ENCODE measurements at places on chromosomes 6 and 20.

DNA sequence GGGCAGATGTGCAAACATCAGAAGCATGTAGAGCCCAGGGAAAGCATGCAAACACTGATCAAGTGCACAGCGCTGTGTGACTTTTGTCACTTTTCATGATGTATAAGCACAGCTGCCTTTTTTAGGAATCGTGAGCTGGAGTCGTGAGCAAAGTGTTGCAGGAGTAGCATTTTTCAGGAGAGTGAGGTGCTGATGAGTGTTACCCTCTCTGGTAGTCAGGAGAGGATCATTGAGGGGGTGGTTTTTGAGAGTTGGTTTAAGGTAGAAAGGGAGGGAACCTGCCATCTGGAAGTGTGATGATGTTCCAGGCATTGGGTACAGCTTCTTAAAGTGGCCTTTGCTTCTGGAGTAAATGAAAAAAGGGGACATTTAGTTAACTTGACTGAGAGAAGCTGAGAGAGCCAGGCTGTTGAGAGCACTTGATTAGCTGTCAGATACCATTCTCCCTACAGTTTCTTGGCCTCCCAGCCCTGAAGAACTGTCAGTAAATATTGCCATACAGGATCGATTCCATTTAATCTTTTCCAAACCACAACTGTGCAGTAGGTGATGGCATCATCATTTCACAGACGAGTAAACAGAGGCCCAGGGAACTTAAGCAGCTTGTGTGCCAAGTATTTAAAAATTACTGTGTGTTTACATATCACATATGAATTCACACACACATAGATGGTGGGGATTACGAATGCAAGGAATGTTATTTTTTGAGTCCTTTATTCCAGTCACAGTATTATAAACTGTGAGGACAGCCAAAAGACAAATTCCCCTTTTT lies 28.9 kb downstream of the TPD52L1 start:
- no peak for DNase-seq

DNA sequence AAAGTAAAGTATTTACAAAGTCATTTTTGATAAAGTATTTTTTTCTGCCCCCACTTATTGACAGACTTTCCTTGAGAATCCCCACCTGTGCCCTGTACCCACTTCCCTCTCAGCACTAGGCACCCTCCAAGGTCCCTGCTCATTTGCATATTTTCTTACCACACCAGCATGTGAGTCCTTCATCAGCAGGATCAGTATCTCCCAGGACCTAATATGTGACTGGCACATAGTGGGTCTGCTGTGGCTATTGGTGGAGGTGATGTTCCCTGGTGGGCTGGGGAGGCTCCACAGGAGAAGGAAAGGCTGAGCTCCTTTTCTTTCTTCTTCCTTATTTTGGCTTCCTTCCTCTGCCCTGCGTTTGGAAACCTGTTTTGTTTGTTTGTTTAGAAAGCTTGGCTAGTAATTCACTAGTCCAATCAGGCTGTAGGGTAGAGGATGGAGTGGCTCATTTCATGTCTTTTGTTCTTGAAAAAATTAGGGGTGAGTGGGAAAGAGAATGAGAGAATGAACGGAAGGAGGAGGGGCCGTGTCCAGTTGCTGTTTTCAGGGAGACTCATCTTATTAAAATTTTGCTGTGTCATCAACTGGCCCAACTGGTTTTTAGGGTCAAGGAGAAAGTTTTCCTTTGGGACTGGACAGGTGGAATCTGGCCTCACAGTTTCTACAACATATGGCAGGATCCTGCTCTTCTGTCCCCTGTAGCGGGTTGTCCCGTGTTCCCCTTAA lies 2.8 kb upstream of the RNF24 start:
- no peak for DNase-seq

GRCh38 chr20:44187054-44187771 lies at the start of gene JPH2:
TSS of gene JPH2 (minus strand) at chr20:44187188. CDS start at chr20:44186705, 483 bp downstream.
- DNase-seq, result no peak

GRCh38 chr20:22620342-22620741 lies 36.0 kb upstream of the FOXA2 start:
- no peak for DNase-seq

DNA sequence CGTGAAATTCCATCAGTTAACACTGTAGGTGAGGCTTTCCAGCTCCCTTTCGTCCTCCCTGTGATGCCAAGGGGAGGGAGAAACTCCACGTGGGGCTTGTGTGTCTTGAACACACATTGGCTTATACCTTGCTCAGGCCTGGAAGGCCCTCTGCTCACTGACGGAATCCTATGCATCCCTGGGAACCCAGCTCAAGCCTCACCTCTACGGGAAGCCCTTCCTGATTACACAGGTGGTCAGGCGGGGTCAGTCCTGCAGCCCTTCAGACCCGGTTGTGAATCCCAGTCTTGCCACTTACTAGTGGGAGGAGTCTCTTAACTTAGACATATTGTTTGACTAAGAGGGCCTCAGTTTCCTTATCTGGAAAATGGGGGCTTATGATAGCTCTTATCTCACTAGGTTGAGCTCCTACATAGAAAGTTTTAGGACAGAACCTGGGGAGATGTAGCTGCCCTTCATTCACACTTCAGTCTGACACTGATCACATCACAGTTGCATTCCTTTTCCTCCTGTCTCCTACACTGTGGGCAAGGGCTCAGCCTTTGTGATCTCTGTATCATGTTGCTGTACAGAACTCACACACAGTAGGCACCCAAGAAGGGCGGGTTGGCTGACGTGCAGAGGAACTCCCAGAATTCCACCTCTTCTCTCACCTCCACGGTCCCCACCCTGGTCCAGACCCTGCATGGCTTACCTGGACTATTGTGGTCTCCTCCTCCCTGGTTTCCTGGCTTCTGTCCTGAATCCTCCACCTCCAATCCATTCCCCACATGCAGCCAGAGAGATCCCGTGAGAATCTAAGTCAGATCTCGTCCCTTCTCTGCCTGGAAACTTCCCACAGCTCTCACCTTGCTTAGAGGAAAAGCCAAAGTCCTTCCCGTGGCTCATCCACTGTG lies 129.6 kb downstream of the CEBPB start:
- no peak for DNase-seq

DNA sequence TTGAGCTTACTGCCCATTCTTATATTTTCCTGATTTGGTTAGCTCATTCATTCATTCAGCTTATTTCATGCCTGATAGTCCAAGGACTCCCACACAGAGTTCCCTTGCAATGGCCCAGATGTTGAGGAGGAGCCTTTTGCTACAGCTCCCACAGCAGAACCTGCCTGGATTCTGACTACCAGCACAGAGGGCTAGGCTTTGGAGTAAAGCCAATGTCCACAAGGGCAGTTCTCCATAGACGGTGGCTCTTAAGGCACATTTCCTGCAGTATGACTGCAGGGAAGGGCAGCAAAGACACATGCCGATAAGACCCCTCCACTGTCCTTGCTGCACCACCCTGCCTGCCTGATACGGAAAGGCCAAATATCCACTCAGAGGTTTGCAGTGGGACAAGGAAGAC lies 112.3 kb upstream of the SYNDIG1 start:
- no peak for DNase-seq

GRCh38 chr6:148758492-148758891 lies 11.7 kb downstream of the UST start:
- DNase-seq, result no peak

- no peak for DNase-seq
Observed at GRCh38 chr6:130811932-130812331, 15.3 kb upstream of the SMLR1 start.

DNA sequence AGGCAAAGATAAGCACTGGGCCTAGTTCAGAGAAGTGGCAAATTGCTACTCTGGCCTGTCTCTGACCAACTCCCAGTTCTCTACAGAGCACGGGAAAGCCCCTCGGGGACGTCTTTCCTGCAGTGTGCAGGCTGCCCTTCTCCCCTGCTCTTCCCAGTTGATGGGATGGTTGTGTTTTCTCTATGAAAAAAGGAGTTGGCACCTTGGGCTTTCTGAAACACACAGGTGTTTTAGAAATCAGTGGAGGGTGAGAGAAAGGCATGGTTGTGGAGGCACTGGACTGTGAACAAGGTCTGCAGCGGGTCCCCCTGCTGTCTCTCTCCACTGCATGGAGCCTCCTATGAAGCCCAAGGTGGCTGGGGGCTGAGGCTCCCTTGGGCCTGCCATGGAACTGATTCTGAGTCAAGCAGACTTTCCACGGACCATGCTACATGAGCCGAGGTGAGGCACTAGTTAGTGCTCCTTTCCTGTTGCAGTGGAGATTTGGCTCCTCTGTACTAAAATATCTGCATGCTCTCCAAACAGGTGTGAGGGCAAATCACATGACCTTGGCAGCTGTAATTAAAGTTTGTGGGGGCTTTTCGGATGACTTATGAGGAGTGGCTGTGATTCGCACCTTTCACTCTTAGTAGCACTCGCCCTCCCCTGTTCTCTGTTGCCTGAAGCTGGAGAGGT lies 16.3 kb downstream of the GTSF1L start:
- no peak for DNase-seq

- no peak for DNase-seq
Observed at GRCh38 chr6:109188115-109188411, 92.8 kb downstream of the CEP57L1 start.

DNA sequence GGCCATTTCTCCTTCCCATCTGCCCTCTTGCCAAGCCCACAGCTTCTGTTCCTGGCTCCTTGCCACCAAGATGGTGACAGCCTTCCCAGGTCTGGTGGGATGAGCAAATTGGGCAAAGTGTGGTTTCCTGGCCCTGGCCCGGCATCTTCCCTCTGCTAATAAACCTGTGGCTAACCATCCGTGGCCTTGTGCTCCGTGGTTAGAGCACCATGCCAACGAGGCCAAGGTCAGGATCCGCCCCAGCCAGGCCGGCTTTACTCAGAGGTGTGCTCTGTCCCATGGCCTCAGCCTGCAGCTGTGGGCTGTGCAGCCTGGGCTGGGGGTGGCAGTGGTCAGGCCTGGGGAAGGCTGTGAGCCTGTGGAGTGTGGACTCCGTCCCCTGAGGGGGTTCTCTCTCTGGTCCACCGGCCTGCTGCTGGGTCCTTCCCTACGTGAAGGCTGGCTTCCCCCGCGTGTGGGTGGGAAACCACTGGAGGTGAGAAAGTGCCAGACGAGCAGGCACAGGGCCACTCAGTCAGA lies 117.4 kb downstream of the VEGFA start:
- no peak for DNase-seq

DNA sequence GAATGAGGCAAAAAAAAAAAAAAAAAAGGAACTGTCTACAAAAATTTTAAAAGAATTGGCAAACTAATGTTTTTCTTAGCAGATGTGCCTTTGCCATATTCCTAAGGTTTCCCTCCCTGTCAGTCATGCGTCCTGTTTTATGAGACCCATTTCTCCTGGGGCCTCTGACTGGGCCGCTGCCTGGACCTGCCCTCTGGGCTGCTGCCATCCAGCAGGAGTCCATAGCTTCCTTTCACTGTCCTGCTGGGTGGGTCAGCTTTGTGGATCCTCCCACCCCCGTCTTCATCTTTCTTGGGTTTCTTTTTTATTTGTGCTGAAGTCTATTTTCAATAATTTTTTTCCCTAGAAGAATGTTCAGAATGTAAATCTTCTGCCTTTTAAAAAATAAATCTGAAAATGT lies 110.8 kb upstream of the SCP2D1 start:
- DNase-seq, result no peak

- DNase-seq, result no peak
Observed at GRCh38 chr6:92159046-92159445, 1260.3 kb downstream of the EPHA7 start.

GRCh38 chr6:29183594-29183993 lies 12.9 kb downstream of the OR2J2 start:
- DNase-seq, result no peak

- peak; percentile 29 for DNase-seq
Observed at GRCh38 chr6:26272171-26272637, 92.8 kb upstream of the BTN3A2 start.

GRCh38 chr6:115753446-115753845 lies 307.2 kb downstream of the FRK start:
- DNase-seq, result no peak

GRCh38 chr6:137676888-137677287 lies 182.7 kb upstream of the OLIG3 start:
- DNase-seq, result no peak

GRCh38 chr20:39021748-39022147 lies 59.6 kb downstream of the DHX35 start:
- DNase-seq, result no peak

DNA sequence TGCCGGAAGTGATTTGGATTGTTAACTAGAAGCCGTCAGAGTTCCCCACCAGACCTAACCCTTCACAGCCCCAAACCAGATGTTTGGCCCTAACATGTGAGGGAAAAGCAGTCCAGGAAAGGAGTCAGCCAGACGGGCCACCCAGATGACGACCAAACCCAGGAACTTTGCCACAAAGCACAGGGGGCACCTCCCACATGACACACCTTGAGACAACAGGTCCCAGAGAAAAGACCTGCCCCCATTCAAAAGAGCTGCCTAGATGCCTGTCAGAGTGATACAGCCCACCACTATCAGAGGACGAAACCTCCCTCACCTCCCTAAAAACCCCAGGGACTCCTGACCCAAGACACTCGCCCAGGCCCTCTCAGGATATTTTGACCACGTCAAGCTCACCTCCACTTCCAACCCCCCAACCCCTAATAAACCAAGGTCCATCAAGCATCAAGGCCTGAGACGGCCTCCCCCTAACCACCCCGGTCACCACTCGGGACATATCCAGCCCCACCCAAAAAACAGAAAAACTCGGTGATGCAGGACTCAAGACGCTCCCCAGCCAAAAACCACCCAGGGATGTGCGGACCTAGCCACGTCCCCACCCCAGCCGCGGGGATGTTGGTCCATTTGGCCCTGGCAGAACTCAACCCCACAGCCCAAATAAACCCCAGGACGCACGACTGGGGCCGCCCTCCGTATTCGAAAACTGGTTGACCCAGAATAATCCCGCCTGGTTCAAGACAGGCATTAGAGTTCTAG lies 662 bp downstream of the ZNF343 start:
- peak; percentile 14 for DNase-seq

DNA sequence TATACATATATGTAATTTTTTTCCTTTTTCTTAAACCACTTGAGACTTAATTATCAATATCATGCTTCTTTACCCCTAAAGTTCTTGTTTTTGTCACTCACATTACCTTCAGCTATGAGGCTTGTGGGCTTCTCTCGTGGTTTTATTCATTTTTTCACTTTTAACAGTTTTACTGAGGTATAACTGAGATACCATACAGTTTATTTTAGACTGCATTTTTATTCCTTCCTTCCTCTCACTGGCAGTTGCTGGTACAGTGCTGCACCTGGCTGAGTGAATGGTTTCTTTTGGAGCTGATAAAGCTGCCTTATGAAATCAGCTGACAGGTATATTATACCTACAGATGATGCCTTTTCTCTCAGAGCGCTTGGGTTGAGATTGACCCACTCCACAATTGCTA lies 54.4 kb downstream of the LRP11 start:
- DNase-seq, result no peak

GRCh38 chr6:158175111-158175510 lies 7.0 kb downstream of the GTF2H5 start:
- DNase-seq, result no peak
